Osteocyte (in vitro differentiated cells): ENCODE measurements at places on chromosomes 11 and 22. TPM values are rescaled to one million over a fixed set of nuclear protein-coding genes. Genes with fewer than 3 reads are reported as not detected.

DNA sequence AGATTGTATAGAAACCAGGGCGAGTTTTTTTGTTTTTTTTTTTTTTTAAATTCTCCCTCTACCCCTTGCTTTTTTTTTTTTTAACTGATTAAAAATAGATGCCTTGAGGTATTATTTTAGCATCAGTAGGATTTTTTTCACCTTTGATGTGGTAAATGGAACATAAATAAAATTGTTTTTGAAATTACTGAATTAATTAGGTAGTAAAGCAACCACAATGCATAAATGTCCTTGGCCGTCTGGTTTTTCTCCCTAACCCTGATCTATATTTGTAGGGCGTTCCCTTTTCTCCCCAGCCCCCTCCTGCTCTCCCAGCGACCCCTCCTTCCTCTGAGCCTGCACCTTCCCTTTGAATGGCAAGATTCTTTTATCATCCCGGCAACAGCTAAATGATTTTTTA is 107.8 kb downstream of the ZBTB16 start:
- DNase-seq = no peak

- no peak for DNase-seq
These were observed 13.6 kb downstream of the KCNJ5 start for GRCh38 chr11:128904656-128905344.

DNA sequence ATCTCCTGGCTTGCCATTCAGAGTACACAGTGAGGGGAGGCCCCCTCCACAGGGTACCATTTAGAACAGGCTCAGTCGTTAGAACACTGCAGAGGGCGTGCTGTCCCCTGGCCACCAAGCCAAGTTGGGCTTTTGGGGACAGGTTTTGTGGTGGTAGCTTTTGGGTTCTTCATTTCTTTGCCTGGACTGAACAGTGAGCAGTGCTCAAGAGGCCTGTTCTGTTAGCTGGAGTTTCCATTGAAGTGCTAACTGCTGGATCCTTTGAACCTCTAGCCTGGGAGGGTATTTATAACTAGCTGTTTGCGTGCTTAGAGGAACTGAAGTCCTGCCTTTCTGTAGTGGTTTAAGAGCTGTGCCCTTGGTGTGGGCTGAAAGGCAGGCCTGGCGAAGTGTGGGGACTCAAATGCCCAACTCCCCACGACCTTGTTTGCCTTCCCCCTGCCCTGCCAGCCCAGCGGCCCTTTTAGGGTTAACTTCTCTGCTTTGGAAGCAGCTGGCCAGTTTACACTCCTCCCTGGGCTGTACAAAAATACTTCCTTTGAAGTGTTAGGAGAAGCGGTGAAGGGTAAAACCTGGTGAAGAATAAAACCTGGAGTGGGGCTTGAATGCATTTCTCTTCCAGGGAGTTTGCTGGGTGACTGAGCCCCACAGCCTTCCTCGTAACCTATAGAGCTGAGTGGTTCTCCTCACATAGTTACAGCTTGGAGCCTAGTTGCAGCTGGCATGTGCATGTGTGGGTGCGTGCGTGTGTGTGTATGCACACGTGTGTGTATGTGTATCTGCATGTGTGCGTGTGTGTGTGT is 34.6 kb downstream of the ZNRF3 start:
- no peak for DNase-seq

- no peak for DNase-seq
These were observed 9.4 kb downstream of the DRD2 start for GRCh38 chr11:113465786-113466185.

- DNase-seq = no peak
These were observed 101.0 kb downstream of the ME3 start for GRCh38 chr11:86571273-86571948.

GRCh38 chr11:75383246-75383645 is 16.1 kb upstream of the RPS3 start:
- no peak for DNase-seq

The MS4A15 gene
- not detected in 2 replicates for total RNA-seq

The ME3 gene
- total RNA-seq = 17.5 and 19.5 TPM in 2 replicates

The OR51B5 gene
- total RNA-seq = not detected in 2 replicates

The DLG2 gene
- 1.2 and 2.1 TPM in 2 replicates for total RNA-seq

The GPR83 gene
- not detected in 2 replicates for total RNA-seq
